ENCODE measurements at places on chromosomes 12 and 14.

- DNase-seq, result no peak
These were observed 11.5 kb downstream of the ISCA2 start for GRCh38 chr14:74504874-74505720.

DNA sequence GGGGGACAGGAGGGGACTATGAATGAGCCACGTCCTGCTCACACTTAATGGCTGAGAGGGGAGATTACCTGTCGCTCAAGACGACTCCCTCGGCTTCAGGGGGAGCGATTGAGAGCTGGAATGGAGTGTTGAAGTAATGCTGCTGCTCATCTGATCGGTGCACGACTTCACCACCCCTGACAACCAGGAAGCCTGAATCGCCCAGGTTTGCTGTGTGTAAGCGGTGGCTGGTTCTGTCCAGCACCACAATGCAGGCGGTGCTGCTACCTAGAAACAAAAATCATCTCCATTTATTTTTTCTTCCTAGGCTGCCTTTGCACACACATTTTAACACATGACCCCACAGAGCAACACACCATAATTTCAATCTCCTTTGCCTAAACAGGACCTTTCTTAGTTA is 37.3 kb downstream of the PPTC7 start:
- DNase-seq, result no peak

- no peak for DNase-seq
These were observed 94.7 kb downstream of the CHST11 start for GRCh38 chr12:104551313-104551931.

GRCh38 chr12:106096376-106096775 is 42.4 kb downstream of the NUAK1 start:
- DNase-seq, result no peak

DNA sequence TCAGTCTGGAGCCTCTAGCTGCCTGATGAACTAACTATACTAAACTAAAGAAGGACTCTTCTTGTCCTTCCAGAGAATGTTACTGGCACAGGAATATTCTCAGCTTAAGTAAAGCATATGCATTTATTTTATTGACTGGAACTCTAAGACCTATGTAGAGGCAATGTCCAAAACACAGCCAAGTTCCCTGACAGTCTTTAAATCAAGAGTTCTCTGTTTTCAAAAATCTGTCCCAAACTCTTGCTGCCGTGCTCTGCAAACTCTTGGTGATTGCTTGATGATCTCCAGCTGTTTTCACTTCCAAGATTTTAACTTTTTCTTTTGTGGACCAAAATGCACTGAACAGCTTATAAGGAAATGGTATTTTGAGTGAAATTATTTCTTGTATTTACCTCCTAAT is 67.5 kb upstream of the DAAM1 start:
- DNase-seq, result no peak
